ENCODE measurements at places on chromosomes 2 and 18. TPM values are rescaled to one million over a fixed set of nuclear protein-coding genes. Genes with fewer than 3 reads are reported as not detected.

The TCF23 gene
- total RNA-seq = not detected

The MCM6 gene
- total RNA-seq = 26.9 TPM

The NLRC4 gene
- total RNA-seq = not detected

The RTP5 gene
- total RNA-seq = not detected

The SRD5A2 gene
- not detected for total RNA-seq

The LBX2 gene
- total RNA-seq = 10.6 TPM

The IL36B gene
- not detected for total RNA-seq

The CD8B gene
- total RNA-seq = not detected

The MOGAT1 gene
- total RNA-seq = 0.24 TPM

The KLHL41 gene
- total RNA-seq = 0.20 TPM

The ANKRD30B gene
- total RNA-seq = 0.59 TPM

The TMEM178A gene
- 0.10 TPM for total RNA-seq

All from RPMI7951 (cell line).